ENCODE measurements at places on chromosomes 6 and 20. TPM values are rescaled to one million over a fixed set of nuclear protein-coding genes. Genes with fewer than 3 reads are reported as not detected.

- H3K4me3 ChIP-seq, result no peak overlapping the region
- no peak overlapping the region for H3K27ac ChIP-seq
- H3K4me1 ChIP-seq, result no peaks in the 10 kb centered on the region
These were observed 179.2 kb upstream of the PHACTR1 start for GRCh38 chr6:12537389-12537788.

DNA sequence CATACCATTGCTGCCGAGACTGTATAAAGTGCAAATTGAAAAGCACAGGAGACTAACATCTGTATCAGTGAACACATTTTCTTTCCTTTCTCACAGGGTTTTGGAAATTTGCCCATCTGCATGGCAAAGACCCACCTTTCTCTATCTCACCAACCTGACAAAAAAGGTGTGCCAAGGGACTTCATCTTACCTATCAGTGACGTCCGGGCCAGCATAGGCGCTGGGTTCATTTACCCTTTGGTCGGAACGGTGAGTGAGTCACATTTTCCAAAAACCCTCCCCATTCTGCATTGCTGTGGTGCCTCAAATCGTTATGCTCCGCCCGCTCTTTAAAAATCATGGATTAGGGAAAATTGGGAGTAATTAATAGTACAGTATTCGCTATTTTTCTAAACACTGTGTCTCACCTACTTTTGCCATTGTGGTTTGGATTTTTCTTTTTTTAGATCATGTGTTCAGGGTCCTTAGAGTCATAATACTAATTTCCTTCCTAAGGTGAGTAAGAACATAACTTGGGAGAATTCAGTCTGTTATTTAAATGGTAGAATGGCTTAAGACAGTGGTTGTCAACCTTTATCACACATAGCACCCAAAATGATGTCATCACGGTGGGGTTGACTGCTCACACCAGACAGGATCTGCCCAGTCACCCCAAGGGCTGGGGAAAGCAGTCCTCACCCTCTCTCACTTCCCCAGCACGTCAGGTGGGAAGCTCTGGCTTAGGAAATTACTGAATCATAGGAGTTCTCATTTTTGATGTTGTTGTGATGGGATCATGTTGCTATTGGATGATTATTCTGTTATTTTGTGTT, 171.6 kb downstream of the MTHFD1L start:
- H3K27me3 ChIP-seq, result no peaks in the 10 kb centered on the region
- H3K4me1 ChIP-seq, result peaks cover 20% of the 10 kb centered on the region
- no peak overlapping the region for H3K4me3 ChIP-seq
- no peak for DNase-seq
- no peaks in the 10 kb centered on the region for H3K36me3 ChIP-seq

GRCh38 chr20:46951405-46951804, 56.8 kb downstream of the EYA2 start:
- no peak overlapping the region for H3K27ac ChIP-seq
- no peak for DNase-seq
- no peaks in the 10 kb centered on the region for H3K36me3 ChIP-seq
- no peaks in the 10 kb centered on the region for H3K27me3 ChIP-seq

GRCh38 chr20:5159928-5160327, 33.1 kb downstream of the CDS2 start:
- no peak overlapping the region for H3K4me3 ChIP-seq
- no peak overlapping the region for H3K27ac ChIP-seq
- no peaks in the 10 kb centered on the region for H3K36me3 ChIP-seq
- peaks cover 17% of the 10 kb centered on the region for H3K4me1 ChIP-seq
- DNase-seq, result no peak

DNA sequence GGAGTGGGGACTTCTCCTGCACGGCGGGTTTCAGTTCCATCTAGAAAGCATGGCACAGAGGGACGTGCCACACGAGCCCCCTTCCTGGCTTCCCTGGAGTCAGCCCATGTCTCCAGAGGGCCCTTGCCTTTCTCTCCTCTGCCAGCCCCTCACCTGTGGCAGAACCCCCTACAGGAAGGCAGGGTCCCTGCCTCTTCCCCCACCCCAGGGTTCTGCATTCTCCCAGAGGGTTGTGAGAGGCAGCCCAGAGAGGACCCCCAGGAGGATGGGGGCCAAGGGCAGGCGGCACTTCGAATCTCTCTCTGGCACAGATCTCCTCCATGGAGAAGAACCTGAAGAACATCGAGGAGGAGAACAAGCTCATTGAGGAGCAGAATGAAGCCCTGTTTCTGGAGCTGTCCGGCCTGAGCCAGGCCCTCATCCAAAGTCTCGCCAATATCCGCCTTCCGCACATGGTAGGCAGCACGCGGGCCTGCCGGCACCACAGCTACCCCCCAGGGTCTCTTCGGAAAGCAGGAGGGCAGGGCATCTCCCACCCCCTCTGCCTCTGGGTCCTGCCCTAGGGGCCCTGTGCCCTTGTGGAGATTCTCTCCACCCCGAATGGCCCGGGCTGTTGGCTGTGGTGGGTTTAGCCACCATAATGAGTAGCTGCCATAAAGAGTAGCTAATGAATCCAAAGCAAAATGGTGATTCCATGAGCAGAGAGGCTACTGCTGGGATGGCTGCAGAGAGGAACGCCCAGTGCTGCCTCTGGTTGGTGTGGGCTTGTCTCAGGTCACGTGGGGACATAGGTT, 15.9 kb upstream of the PCMTD2 start:
- H3K27ac ChIP-seq, result no peak overlapping the region
- H3K4me1 ChIP-seq, result no peaks in the 10 kb centered on the region
- no peaks in the 10 kb centered on the region for H3K36me3 ChIP-seq
- H3K27me3 ChIP-seq, result no peaks in the 10 kb centered on the region
- no peak overlapping the region for H3K4me3 ChIP-seq

DNA sequence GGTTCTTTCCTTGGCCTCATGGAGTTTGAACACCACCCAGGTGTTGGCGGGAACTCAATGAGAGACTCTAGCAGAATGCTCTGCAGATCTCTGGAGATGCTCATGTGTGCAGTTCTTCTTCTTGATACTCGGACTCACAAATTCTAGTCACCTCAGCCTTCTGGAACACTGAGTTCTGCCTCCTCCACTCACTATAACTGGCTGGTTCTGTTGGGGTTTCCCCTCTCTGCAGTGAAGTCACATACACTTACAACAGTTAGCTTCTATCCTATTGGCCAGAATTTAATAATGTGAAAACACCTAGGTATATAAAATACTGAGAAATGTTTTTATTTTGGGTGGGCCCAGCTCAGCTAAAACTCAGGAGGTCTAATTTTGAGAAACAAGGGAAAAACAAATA, 109.6 kb upstream of the HIVEP1 start:
- no peaks in the 10 kb centered on the region for H3K36me3 ChIP-seq
- H3K27me3 ChIP-seq, result no peaks in the 10 kb centered on the region
- no peak overlapping the region for H3K27ac ChIP-seq
- DNase-seq, result no peak

- H3K36me3 ChIP-seq, result no peaks in the 10 kb centered on the region
- H3K4me1 ChIP-seq, result no peaks in the 10 kb centered on the region
- no peak overlapping the region for H3K4me3 ChIP-seq
These were observed 58.4 kb downstream of the TMEM170B start for GRCh38 chr6:11595903-11596302.

Gene ITPR3
- 50.1 TPM for total RNA-seq

DNA sequence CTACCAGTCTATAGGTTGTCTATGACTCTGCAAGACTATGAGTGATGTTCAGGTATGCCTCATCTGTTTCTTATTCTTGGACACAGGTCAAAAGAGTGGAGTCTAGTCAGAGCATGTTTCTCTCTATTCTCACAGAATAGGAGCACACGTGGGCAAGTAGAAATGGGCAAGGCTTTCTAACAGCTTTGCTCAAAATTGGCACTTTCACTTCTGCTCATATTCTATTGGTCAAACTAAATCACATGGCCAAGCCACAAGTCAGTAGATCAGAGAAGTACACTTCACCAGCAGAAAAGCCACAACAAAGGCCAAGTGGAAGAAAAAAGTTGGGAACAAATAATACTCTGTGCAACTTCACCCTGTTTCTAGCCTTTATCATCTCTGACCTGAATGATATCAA, 354.5 kb upstream of the SYNCRIP start:
- DNase-seq, result no peak
- H3K4me3 ChIP-seq, result no peak overlapping the region
- H3K36me3 ChIP-seq, result no peaks in the 10 kb centered on the region
- H3K4me1 ChIP-seq, result no peaks in the 10 kb centered on the region

- no peak overlapping the region for H3K27ac ChIP-seq
- no peak for DNase-seq
- no peaks in the 10 kb centered on the region for H3K27me3 ChIP-seq
- H3K36me3 ChIP-seq, result no peaks in the 10 kb centered on the region
- no peak overlapping the region for H3K4me3 ChIP-seq
- H3K4me1 ChIP-seq, result no peaks in the 10 kb centered on the region
These were observed 159.5 kb downstream of the MEI4 start for GRCh38 chr6:77812304-77812703.

GRCh38 chr6:14964556-14965270, 281.2 kb upstream of the JARID2 start:
- H3K27ac ChIP-seq, result no peak overlapping the region
- no peaks in the 10 kb centered on the region for H3K27me3 ChIP-seq
- H3K4me3 ChIP-seq, result no peak overlapping the region
- H3K36me3 ChIP-seq, result no peaks in the 10 kb centered on the region
- no peak for DNase-seq

DNA sequence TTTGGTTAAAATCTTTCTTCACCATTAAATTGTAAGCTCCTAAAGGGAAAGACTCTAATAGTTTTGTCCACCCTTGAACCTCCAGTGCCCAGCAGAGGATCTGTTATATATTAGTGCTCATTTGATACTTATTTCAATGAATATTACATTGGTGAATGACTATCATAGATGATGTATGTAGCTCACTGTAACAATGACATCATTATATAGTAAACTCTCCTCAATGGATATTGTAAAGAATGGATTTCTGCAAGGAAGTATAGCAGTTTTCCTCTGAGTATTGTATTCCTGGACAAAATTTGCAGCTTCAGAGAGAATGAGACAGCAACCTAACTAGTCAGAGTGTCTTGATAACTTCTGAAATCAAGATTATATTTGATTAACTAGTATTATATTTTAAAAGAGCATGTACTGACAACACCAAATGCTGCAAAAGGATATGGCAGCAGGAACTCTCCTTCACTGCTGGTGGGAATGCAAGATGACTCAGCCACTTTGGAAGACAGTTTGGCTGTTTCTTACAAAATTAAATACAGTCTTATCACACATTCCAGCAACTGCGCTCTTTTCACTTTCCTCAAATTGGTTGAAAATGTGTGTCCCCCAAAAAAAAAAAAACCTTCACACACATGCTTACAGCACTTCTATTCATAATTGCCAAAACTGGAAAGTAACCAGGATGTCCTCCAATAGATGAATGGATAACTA, 189.8 kb upstream of the OPRM1 start:
- H3K4me3 ChIP-seq, result no peak overlapping the region
- no peaks in the 10 kb centered on the region for H3K4me1 ChIP-seq
- no peak overlapping the region for H3K27ac ChIP-seq

DNA sequence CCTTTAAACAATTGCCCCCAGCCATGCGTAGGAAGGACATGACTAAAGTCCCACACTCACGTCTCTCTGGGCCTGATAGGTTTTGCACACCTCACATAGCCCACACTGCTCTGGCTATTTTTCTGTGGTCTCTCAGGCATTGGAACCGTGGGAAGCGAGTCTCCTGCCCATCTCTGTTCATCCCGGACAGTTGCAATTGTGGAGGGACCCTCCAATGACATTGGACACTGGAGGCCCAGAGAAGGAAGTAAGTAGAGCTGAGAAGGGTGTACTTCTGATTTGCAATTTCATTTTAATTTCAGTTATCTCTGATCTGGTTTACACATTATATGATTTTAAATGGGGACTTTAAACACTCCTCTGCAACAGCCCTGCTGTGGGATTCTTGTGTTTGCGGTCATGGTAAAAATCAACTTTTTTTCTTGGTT, 23.3 kb upstream of the CST3 start:
- H3K4me3 ChIP-seq, result no peak overlapping the region
- no peak overlapping the region for H3K27ac ChIP-seq
- peaks cover 8% of the 10 kb centered on the region for H3K4me1 ChIP-seq
- no peaks in the 10 kb centered on the region for H3K27me3 ChIP-seq

GRCh38 chr20:38121741-38122140, 43.3 kb downstream of the TGM2 start:
- no peaks in the 10 kb centered on the region for H3K27me3 ChIP-seq
- DNase-seq, result peak; percentile 49
- H3K4me1 ChIP-seq, result peaks cover 23% of the 10 kb centered on the region
- H3K4me3 ChIP-seq, result no peak overlapping the region

DNA sequence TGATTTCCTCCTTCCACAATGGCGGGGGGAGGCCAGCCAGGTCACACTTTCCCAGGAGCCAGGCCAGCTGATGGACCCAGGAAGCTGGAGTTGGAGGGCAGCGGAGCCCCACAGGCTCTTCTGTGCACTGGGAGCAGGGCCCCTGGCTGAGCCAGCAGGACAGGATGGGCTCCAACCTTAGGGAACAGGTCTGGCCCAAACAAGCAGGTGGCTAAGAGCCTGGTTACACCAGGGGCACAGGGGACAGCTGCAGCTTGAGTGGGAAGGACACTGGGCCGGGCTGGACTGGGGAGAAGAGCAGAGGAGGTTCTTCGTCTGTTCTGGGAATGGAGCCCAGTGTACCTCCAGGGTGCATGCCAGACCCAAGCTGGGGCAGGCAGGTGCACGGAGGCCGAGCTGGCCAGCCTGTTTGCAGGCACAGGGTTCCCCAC, 102.3 kb downstream of the DLL1 start:
- peaks cover 12% of the 10 kb centered on the region for H3K4me1 ChIP-seq
- H3K27ac ChIP-seq, result no peak overlapping the region
- no peaks in the 10 kb centered on the region for H3K27me3 ChIP-seq

Gene RIPPLY2
- not detected for total RNA-seq

Gene KCNQ2
- 1.2 TPM for total RNA-seq

DNA sequence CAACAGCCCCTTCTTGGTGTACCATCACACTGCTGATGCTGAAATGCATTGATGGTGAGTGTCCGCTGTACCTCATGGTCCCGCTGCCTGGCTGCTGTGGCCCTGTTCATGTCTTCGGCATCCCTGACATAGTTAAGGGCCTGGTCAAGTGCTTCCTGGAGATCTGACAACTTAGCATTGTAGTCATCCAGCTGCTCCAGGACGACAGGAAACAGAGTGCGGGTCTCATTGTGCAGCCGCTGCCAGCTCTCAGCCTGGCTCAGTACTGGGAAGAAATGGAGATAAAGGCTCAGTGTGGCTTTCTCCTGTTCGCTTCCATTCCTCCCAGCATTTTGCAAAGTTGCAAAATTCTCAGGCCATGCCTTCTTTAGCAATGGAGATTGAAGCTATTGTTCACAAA, 81.8 kb downstream of the LAMA4 start:
- H3K27ac ChIP-seq, result no peak overlapping the region
- no peaks in the 10 kb centered on the region for H3K4me1 ChIP-seq
- H3K4me3 ChIP-seq, result no peak overlapping the region
- peaks cover 26% of the 10 kb centered on the region for H3K36me3 ChIP-seq
- no peaks in the 10 kb centered on the region for H3K27me3 ChIP-seq

- H3K4me3 ChIP-seq, result no peak overlapping the region
- no peaks in the 10 kb centered on the region for H3K4me1 ChIP-seq
- DNase-seq, result no peak
- H3K27ac ChIP-seq, result no peak overlapping the region
These were observed 884.4 kb downstream of the PHF3 start for GRCh38 chr6:64520050-64520449.

Gene SLA2
- total RNA-seq, result 3.7 TPM

All from vagina (tissue), 2 donors.